ENCODE measurements at places on chromosomes 2 and 18.
A peak's percentile ranks its signal among the peaks of the same experiment; 100 is the strongest.

GRCh38 chr18:31041271-31042083 lies 1.1 kb downstream of the DSC3 start:
- peak; percentile 8 for DNase-seq

DNA sequence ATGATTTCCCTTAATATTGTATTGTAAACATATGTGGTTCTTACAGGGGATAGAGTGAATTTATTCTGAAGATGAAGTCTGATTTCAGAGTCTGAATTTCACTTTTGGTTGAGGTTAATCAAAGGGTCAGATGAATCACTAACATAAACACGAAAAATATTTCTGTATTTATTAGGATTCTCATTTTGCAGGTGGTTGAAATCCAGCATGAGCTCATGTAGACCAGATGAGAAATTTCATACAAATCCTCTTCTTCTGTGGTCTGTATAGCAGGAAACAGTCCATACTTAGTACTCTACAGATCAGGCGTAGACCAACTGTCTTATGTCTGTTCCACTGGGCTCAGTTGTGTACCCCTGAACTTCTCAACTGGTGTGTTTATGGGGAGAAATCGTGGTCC lies 157.8 kb downstream of the BABAM2 start:
- no peak for DNase-seq

GRCh38 chr2:187581125-187581896 lies 27.1 kb upstream of the TFPI start:
- DNase-seq, result peak; percentile 65

- no peak for DNase-seq
These were observed 53.6 kb upstream of the PKDCC start for GRCh38 chr2:41994233-41994637.

- peak; percentile 88 for DNase-seq
These were observed 252.9 kb downstream of the PRKCE start for GRCh38 chr2:45904267-45904945.

DNA sequence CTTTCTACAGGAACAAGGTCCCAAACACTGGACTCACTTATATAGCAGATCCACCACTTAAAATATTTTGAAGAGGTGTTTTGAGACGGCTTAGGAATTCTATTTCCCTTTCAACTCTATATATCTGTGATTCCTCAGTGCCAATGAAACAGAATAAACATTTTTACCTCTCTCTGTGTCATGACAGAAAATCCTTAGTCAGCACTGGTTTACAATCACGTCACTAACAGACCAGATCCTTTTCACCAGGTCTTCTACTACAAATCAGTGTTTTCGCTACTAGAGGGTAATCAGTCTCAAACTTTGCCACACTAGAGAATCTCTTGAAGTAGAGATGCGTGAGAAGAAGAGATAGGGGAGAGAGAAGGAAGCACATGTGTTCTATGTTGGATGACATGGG lies 325.6 kb downstream of the SS18 start:
- no peak for DNase-seq

GRCh38 chr2:205188239-205189138 lies 493.8 kb upstream of the NRP2 start:
- no peak for DNase-seq

DNA sequence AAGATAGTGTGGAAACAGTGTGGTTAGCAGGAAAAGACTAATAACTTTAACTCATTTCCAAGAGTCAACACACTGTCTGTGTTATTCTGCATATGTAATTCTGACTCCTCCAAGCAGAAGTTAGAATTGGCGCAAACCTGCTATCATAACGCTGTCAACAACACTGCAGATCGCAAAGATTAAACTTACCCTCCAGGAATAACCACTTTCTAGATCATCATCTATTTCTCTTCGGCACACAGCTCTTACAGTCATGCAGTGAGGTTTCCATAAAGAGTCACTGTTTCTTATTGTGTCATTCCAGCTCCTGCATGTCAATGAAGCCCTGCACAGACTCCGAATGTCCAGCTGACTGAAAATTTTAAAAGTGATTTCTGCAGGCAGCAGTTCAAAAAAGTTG lies 2.4 kb downstream of the FBXO48 start:
- DNase-seq, result no peak

DNA sequence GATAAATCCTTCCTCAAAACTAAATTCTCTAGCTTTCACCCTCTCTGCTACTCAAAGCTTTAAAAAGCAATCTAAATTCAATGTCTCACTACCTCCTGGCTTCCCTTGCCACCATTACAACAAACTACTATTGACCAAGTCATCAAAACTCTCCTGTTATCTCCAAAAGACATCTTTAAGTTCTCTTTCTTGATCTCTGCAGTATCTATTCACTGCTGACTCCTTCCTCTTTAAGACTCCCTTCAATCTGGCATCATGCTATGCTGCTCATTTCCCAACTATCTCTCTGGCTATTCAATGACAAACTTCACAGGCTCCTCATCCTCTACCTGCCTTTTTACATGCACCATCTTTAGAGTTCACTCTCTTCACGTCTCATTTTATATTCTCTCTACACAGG lies 5.9 kb downstream of the PPP3R1 start:
- no peak for DNase-seq

DNA sequence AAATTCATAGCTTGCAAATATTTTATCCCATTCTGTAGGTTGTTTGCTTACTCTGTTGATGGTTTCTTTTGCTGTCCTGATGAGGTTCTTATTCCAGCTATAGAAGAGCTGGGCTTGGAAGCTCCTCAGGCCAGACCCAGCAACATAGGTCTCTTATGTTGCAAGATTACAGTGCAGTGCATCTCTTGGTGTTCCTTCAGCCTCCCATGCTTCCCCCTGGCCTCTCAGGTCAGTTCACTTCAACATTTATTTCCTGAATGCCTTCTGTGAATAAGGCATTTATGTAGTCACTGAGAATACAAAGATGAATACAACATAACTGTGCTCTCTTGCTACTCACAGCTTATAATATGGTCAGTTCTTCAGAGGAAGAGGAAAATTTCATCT lies 179.0 kb upstream of the SLC39A10 start:
- DNase-seq, result no peak

GRCh38 chr2:145352484-145352883 lies 832.6 kb upstream of the ZEB2 start:
- peak; percentile 65 for DNase-seq

DNA sequence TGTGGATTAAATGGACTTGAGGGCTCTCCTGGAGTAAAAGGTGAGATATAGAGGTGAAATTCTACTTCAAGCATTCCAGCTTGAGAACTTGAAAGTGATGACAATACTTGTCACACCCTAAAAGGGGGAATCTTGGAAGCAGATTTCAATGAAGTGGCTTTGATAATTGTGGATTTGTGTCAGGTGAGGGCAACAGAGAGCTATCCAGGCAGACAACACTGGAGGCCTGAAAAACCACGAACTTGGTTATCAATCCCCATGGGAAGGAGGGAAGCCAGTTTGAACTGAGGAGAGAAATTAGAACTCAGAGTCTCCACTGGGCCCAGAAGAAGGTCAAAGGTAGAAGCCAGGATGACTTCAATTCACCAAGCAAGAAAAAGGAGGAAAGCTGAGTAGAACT lies 263.9 kb downstream of the FIGN start:
- peak; percentile 62 for DNase-seq

GRCh38 chr2:201807452-201807999 lies 1.2 kb downstream of the CDK15 start:
- peak; percentile 55 for DNase-seq

DNA sequence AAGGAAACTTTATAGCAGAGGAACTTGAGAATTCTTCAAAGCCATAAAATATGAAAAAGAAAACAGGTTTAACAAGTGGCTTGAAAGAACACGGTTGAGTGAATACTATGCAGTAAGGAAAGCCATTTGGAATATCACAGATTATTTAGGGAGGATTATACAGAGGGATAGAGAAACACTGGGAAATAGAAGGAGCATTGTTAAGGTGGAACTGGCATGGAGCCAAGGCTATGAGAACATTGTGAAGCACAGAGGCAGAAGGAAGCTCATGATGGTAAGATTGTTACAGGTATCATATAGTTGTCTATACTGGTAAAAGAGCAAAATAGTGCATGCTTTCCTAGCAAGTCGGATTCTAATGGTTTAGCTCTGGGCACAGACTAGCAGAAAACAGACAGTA lies 87.1 kb downstream of the SS18 start:
- peak; percentile 34 for DNase-seq

DNA sequence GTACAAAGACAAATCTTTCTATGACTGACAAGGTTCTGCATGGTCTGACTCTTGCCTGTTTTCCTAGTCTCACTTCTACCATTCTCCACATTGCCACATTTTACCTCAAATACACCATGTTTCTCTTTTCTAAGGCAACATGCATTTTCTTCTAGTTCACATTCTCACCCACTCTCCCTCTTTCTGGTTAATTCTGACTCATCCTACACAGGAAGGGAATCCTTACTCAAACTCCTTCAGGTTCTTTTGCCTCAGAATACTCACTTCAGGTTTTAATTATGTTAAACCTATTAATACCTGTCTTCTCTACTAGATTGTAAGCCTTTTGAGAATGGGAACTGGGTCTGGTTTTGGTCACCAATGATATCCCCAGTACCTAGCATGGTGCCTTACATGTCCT lies 47.2 kb downstream of the MAP2 start:
- no peak for DNase-seq

GRCh38 chr2:102359527-102359926 lies 3.9 kb downstream of the IL18R1 start:
- DNase-seq, result no peak

DNA sequence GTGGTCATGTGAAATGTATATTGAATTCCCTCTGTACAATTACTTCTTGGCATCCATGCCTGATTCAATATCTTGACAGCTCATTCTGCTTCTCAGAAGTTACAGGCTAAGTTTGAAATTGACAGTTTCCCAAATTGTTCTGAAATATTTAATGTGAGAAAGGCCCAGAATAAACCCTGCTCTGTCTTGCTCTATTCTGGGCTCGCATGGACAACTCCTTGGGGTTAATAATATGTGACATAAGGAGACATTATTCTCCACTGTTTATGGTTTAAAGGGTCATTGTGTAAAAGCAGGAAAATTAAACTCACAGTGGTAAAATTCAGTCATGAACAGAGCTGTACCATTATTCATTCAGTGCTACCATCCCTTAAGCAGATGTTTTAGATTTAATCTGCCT lies 160.7 kb upstream of the CNTNAP5 start:
- DNase-seq, result no peak

- no peak for DNase-seq
These were observed 123.7 kb upstream of the SMAD2 start for GRCh38 chr18:48053881-48054816.

DNA sequence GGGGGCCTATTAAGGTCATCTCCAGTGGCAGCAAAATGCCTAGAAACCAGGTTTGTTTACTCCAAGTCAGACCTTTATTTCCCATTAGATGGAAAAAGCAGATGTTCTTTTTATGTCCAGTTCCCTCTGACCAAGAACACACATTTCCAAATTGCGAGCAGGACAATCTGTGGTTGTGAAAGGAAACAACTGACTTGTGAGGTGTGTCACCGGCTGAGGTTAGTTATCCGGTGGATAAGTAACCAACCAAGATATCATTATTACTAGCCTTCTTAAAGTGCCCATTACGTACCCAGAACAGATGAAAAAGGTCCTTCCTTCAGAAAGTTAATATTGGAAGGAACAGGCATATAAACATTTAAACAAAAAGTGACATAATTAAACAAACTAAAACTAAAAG lies 112.9 kb downstream of the THADA start:
- no peak for DNase-seq

DNA sequence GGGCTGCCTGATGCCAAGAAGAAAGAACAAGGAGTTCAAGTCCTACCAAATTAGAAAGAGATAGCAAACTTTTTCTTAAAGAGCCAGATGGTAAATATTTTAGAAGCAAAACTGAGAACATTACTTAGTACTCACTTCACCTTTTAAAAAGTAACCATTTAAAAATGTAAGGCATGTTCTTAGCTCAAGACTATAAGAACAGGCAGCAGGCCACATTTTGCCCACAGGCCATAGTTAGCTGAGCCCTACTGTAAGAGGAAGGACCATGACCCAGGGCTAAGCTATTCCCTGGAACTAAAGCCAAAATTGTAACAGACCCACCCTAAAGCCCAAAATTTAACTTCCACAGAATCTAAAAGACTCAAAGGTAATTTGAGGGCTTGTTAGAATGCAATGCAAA lies 31.3 kb downstream of the USP40 start:
- no peak for DNase-seq

- DNase-seq, result no peak
These were observed 28.8 kb upstream of the TMEM177 start for GRCh38 chr2:119650206-119650605.

- DNase-seq, result no peak
These were observed 121.1 kb upstream of the RMP24 start for GRCh38 chr18:35851286-35851970.

DNA sequence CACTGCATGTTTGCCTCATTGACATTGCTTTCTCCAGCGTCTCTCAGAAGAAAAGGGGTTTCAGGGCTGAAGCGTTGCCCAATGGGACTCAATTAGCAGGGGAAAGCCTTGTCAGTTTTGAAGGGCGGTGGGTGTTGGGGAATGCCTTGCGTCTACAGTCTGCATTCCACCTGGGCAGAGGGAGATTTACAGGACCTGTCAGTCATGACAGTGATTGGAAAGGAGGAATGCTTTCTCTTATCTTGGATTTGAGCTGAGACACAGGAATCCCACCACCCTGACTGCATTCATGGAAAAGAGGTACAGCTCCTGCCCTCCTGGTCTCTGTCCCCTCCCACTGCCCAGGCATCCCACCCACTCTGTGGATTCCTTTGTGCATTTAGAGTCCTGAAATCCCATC lies 123.9 kb downstream of the ACKR3 start:
- no peak for DNase-seq

DNA sequence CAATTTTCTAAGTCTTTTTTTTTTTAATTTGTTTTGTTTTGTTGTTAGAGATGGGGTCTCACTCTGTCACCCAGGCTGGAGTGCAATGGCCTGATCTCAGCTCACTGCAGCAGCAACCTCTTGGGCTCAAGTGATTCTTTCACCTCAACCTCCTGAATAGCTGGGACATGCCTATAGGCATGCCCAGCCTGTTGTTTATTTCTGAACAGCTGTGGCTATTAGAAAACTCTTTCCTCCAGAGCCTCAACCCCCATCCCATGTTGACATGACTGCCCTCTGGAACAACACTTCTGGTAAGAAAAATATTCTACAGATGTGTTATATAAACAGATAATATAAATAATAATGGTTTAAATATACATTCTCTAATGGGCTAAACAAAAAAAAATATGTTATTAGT lies 44.4 kb upstream of the TWSG1 start:
- DNase-seq, result no peak

- no peak for DNase-seq
These were observed 10.5 kb downstream of the CNGA3 start for GRCh38 chr2:98356729-98357128.

DNA sequence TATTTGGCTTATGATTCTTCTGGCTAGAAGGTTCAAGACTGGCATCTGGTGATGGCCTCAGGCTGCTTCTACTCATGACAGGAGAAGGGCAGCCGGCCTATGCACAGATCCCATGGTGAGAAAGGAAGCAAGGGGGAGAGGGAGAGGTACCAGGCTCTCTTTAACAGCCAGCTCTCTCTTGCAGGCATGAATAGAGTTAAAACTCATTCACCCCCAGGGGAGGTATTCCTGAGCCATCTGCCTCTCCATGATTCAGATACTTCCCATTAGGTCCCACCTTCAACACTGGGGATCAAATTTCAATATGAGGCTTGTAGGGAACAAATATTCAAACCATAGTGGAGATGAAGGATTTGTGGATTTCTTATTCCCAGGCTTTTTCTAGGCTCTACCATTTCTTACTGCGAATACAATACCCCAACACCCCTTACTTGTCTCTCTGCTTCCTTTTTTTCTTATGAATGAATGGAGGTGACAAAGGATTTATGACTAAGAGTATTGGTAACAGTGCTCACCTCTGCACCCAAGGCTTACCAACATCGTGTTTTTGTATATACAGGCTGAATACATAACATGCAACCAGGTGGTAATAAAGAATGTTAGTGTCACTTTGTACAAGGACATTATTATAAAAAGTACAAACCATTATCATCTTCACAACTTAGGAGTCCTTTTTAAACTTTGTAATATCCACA lies 454.6 kb upstream of the TRIB2 start:
- no peak for DNase-seq
